CD8-positive, alpha-beta T cell (primary cell): ENCODE measurements at places on chromosomes 6 and 20. TPM values are rescaled to one million over a fixed set of nuclear protein-coding genes. Genes with fewer than 3 reads are reported as not detected.

DNA sequence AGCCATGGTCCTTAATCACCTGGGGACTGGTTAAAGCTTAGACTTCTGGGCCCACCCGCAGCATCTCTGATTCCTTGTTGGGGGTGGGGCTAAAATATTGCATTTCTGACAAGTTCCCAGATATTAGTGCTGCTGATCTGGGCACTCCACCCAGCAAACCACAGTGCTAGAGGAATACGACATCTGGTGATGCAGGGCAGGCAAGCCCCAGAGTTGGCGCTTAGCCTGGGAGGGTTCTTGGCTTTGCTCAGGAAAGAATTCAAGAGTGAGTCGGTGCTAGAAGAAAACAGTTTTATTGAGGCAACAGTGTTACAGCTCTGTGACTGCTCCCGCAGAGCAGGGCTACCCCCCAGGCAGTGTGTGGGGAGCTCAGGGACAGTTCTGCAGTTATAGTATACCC lies 210.7 kb downstream of the TFAP2C start:
- no peak for DNase-seq

DNA sequence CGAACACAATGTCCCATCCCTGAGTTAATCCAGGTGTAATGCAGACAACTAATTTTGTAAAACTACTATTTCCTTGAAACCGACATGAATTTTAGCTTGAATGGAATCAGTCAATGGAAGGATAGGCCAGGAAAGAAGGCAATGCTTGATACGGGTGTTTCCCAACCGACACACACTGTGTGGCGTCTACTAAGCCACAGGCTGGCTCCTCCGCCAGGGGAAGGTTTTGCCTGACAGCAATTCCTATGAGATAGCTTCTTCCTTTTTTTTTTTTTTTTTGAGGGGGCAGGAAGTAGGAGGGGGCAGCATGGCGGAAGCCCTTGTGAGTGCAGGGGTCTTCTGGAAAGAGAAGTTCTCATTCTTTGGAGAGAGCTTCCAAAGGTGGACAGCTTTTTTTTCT lies 12.0 kb upstream of the LAMA4 start:
- no peak for DNase-seq

DNA sequence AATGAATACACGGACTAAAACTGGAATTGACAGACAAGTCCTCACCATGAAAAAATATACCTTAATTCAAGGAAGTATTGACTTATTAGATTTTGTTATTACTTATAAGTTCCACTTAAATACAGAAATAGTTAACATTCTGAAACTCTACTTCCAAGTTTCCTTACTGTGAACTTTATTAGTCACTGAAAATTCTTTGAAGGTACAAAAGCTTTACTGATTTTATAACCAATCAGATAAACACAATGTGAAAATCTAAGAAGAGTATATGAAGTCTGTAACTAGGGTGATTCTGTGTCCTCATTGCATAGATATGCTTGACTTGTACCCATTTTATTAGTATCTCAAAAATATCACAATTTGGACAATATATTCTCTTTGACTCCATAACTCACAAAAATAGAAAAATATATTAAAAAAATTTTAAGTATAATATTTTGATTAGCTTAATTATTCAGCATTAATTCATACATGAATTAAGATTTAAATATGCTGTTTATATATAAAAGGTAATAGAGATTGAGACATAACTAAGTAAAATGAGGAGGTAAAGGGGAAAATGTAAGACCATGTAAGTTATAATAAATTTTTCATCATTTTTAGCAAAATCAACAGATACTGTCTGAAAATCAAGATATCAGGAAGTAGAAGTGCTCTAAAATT lies 6.6 kb downstream of the NAPB start:
- DNase-seq, result no peak

- no peak for DNase-seq
Observed at GRCh38 chr20:2729791-2730190, 37.2 kb downstream of the EBF4 start.

DNA sequence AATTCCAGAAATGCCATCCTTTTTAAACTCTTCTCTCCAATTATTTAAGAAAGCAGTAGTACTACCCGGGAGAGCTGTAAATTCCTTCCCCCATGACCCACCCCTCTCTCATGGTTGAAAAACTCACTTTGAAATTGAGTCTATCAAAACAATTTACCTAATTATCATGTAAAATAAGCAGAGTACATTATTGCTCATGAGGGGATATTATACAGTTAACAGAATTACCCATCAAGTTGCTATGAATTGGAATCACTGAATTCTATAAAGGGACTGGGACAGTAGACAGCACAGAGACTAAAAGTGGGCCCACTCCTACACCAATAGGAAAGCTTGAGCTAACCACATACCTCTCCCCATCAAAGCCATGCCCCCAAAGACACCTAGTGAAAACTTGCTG lies 16.3 kb downstream of the JAG1 start:
- no peak for DNase-seq

DNA sequence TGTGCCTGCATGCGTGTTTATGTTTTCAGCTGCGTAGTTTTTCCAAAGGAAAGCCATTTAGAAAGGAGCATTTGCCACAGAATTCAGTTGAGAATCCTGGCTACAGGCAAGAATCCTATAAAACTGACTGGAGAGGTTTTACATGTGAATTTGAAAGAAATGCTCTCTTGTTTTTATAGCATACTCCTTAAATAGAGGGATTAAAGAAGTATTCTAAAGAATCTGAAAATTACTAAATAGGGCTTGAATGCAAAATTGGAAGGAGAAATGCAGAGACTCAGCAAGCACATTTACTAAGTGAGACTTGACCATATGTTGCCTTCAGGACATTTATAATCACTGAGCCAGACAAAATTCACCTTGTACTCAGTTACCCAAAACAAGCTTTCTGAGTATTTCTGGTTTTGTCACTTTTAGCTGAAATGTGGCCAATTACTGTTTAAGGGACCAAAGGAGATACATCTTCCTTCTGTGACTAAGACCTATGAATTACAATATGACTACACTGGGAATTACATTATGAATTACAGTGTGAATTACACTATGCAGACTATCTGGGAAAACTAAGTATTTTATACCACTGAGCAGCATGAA lies 107.4 kb upstream of the ASCC3 start:
- DNase-seq, result no peak

DNA sequence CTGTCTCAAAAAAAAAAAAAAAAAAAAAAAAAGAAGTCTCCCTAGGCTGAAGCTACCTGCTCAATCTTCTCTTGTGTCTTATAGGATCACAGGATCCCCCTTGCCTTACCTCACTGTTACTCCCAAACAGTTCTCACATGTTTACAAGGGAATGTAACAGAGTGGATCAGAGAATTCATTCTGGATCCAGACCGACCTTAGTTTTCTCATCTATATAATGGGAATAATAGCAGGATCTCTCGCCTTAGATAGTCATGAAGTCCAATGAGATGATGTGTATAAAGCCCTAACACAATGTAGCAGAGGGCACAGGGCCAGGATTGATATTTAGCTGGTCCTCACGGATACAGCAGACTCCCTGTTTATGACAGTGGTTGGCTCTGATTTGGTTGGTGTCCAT lies 2.3 kb upstream of the FAM110A start:
- DNase-seq, result no peak

DNA sequence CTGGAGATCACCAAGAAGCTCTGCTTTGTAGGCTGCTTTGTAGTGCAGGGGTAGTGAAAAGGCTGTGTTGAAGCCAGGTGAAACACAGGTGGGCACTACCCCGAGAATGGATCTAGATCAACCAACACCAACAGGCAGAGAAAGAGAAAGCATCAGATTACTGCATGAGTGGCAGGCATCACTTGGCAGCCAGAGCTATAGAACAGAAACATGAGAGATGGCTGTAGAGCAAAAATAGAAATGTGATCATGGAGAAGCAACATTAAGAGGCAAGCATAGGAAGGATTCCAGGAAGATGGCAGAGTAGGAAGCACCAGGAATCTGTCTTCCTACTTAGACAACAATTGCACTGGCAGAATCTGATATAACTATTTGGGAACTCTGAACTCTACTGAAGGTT lies 311.1 kb upstream of the TCF21 start:
- DNase-seq, result no peak

DNA sequence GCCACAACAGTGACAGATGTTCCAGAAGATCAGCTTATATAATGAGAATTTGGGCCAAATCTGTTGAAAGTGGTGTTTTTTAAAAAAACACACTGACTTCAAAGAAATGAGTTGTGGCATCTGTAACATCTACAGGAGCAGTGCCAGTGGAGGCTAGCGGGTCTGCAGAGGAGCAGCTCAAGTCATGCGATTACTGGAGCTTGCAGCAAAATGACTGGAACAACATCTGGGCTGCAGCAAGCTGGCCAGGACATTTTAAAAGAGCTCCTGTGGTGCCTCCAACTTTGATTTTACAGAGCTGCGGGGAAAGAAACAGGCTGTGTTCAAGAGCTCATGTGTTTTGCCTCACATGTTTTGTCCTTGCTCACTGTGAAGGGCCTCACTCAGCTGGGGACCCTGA lies 57.2 kb downstream of the TBX18 start:
- no peak for DNase-seq

Gene TFAP2A
- total RNA-seq, result 0.24 TPM

Gene CFAP61
- not detected for total RNA-seq

Gene FLRT3
- total RNA-seq, result not detected

Gene MEA1
- 15.3 TPM for total RNA-seq

Gene LY6G6C
- not detected for total RNA-seq

Gene SLC22A16
- not detected for total RNA-seq

Gene FKBP1A
- total RNA-seq, result 36.8 TPM

Gene MATN4
- total RNA-seq, result not detected

Gene GHRH
- total RNA-seq, result not detected
